NCI-H526 (cell line): ENCODE measurements at places on chromosomes 7 and 10.

GRCh38 chr7:138975343-138976104, 5.7 kb downstream of the KIAA1549 start:
- peak; percentile 59 for DNase-seq

GRCh38 chr10:35398355-35398754, 62.0 kb downstream of the CCNY start:
- no peak for DNase-seq

DNA sequence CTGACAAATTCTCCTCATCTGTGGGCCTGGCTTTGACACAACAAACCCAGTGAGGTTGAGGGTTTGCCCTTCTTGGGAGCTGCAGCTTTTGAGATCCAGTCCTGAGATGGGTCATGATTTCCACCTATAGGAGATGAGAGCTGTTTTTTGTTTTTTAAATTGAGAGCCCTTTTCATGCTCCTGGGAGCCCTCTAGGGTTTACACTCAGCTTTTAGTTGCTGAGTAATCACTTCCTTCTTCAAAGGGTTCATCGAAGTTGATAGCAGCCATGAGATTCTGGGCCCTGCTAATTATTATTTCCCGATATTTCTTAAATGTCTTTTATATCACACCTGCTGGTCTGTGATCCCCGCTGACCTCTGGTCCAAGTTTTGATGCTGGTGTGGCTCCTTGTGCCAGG, 47.3 kb upstream of the VIPR2 start:
- DNase-seq, result peak; percentile 33

DNA sequence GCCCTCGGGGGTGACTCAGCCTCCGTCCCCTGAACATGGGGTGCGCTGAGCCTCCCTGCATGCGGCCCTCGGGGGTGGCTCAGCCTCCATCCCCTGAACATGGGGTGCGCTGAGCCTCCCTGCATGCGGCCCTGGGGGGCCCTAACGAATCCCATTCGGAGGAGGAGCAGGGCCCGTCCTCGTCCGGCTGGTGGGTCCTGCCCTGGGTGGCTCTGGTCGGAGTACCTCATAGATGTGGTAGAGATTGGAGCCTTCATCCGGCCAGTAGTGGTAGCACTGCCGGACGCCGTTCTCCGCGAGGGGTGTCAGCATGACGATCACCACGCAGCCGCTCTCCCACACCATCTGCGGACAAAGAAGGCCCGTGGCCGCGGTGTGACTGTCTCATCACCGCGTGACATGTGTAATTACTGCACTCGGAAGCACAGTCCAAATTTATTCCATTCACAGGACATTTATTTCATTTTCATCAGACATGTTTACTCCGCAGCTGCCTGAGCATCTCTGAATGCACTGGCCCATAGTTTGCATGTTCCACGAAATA, 241.1 kb downstream of the DNAJB6 start:
- no peak for DNase-seq

DNA sequence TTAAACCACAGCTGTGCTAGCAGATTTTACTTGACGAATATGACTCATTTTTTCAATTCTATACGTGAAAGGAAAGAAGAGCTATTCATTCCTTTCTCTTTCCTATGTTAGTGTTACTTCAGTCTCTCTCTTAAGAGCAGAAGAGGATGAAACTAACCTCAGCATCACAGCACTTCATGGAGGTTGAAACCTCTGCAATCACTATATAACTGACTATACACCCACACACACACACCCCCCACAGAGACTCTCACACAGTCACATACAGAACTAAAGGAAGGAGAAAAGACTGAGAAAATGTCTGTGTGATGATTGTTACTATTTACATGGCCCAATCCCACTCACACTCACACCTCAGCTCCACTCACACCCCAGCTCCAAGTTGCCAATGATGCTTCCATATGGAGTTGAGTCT, 104.2 kb downstream of the KIF20B start:
- DNase-seq, result no peak

DNA sequence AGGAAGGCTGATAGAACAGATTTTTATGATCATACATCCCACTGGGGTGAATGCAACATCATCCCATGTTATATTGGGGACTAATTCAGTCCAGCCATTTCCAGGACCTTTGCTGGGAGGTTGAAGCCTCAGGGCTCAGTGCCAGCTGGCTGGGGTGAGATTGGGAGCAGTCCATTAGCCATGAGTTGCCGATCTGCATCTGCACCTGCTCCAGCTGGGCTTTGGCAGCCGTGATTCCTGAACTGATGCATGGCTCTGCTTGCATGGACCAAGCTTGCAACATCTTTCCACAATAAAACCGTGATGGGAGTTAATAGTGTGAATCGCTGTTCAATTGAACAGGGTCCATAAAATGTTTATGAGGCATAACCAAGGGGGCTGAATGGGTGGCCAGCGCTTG, 346.9 kb downstream of the TYW1 start:
- DNase-seq, result no peak

DNA sequence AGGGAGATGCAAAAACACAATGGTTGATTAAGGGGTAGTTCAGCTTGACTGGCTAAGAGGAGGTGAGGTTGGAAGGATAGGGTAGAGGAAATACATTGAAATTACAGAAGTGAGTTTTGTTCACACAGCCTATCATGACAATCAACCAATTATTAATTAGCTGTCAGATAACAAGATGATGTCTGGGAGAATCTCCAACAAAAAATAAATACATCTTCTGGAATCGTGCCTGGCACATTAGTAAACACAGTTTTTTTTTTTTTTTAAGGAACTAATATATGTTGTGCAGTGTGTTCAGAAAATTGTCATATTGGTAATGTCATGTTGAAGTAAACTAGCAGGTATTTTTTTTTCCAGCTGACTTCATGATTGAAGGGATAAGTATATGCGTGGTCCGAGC, 171.8 kb downstream of the VTI1A start:
- no peak for DNase-seq

- peak; percentile 56 for DNase-seq
These were observed 28.4 kb upstream of the SMARCD3 start for GRCh38 chr7:151276666-151277590.

GRCh38 chr7:51325908-51326307, 9.3 kb upstream of the COBL start:
- no peak for DNase-seq

- no peak for DNase-seq
These were observed 70.9 kb downstream of the CDK1 start for GRCh38 chr10:60849217-60849616.

GRCh38 chr10:98030093-98030821, at the start of gene CRTAC1:
Gene CRTAC1, minus strand, starts transcription at chr10:98030621. Its CDS starts 149 bp downstream, at chr10:98030472.
- peak; percentile 24 for DNase-seq

- no peak for DNase-seq
These were observed 7.5 kb downstream of the FAM131B start for GRCh38 chr7:143354965-143355364.

DNA sequence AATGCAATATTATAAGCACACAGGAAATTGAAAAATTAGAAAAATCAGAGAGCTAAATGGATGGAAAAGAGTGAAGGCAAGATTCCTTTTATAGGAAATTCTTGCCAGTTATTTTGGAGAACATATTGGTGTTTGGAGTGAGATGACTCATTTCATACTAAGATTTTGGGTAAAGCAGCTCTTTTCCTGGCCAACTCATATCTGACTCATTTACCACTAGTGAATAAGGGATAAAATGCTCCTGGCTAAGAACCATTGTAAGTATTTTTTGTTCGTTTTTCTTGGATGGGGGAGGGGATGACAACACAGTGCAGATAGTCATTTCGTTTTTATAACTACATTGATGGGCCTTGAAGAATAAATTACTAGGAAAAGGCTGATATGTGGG, 139.3 kb downstream of the TWIST1 start:
- DNase-seq, result no peak

DNA sequence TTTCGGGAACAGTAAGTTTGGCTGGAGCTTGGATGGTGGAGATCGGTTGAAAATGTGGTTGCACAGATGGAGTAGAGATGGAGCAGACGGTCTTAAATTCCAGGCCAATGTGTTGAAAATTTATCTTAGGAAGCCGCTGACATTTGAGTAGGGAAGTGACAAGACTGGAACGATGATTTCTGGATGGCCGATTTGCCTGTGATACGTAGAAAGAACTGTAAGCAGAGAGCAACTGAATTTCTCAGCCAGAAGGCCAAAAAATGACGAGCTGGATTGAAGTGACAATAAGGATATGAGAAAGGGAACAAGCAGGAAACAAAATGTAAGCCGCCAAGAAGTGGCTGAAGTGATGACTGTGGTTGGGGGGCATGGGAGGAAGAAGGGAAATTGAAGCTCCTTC, 687 bp upstream of the ARMC3 start:
- no peak for DNase-seq

GRCh38 chr10:106765928-106766327, 398.6 kb downstream of the SORCS1 start:
- DNase-seq, result no peak

DNA sequence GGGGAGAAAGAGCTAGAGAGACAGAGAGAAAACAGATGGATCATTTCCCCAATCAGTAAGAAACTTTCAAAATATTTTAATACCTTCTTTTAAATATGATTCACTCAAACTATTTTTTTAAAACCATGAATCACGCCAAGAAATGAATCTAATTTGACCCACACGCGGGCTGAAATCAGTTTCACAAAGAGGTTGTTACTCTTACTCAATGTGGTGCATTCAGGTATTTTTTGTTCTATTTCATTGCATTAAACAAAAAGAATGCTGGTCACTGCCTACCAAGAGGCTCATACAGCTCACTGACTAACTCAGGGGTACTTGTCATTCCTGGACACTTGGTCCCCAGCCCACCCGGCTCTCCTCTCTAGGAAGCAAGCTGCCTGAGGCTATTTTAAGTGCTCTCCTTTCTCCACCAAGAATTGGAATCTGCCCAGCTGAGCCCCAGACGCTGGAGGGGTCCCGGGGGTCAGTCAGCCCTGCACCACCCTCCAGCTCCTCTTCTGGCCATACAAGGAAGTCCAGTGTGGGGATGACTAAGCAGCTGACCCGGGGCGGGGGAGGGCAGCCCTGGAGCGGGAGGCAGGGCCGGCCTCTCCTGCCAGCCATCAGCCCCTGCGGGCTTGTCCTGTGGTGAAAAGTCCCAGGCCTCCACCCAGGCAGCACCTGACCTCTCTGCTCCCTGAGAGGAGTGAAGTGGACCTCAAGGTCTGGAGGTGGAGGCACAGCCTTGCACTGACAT, 21.7 kb upstream of the PFKP start:
- no peak for DNase-seq

GRCh38 chr7:46288861-46289260, 367.8 kb upstream of the IGFBP3 start:
- no peak for DNase-seq

DNA sequence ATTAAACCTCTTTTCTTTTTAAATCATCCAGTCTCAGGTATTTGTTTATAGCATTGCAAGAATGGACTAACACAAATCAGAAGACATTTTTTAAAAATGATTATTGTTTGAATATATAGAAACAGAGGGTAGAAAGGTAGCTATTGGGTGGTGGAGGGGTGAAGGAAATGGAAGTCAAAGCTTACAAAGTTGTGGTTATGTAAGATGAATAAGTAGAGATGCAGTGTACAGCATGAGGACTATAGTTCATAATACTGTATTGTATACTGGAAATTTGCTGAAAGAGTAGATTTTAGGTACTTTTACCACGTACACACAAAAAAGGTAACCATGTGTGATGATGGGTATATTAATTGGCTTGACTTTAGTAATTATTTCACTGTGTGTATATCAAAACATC, 144.0 kb upstream of the FAM3C start:
- no peak for DNase-seq

GRCh38 chr10:16640153-16640552, 118.5 kb upstream of the C1QL3 start:
- no peak for DNase-seq

DNA sequence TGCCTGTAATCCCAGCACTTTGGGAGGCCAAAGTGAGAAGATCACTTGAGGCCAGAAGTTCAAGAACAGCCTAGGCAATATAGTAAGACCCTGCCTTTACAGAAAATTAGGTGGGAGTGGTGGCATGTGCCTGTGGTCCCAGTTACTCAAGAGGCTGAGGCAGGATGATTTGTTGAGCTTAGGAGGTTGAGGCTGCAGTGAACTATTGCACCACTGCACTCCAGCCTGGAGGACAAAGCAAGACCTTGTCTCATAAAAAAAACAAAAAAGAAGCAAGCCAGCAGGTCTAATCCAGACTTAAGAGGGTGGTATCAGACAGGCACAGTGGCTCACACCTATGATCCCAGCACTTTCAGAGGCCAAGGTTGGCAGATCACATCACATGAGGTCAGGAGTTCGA, 24.5 kb upstream of the KCTD7 start:
- DNase-seq, result no peak

DNA sequence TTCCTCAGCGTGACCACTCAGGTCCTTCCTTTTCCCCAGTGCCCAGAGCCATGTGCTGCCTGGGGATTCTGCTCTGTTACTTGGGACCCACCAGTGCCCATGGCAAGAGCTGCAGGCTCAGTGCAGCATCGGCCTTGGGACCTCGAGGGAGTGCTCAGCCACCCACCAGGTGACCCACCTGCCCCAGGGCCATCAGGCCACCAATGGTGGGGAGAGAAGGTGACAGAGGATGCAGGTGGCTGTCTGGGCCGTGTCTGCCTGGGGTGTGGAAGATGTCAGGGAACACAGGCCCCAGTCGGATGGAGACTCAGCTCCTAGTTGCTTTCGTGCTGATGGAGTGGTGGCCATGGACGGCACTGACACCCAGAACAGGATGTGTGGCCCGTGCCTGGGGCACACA, 104.7 kb upstream of the FAM20C start:
- DNase-seq, result no peak

GRCh38 chr7:68706291-68706690, 892.0 kb upstream of the AUTS2 start:
- DNase-seq, result no peak

- no peak for DNase-seq
These were observed 7.1 kb downstream of the CPVL start for GRCh38 chr7:29139191-29139590.

GRCh38 chr7:22884911-22885788, 62.5 kb upstream of the TOMM7 start:
- DNase-seq, result no peak

DNA sequence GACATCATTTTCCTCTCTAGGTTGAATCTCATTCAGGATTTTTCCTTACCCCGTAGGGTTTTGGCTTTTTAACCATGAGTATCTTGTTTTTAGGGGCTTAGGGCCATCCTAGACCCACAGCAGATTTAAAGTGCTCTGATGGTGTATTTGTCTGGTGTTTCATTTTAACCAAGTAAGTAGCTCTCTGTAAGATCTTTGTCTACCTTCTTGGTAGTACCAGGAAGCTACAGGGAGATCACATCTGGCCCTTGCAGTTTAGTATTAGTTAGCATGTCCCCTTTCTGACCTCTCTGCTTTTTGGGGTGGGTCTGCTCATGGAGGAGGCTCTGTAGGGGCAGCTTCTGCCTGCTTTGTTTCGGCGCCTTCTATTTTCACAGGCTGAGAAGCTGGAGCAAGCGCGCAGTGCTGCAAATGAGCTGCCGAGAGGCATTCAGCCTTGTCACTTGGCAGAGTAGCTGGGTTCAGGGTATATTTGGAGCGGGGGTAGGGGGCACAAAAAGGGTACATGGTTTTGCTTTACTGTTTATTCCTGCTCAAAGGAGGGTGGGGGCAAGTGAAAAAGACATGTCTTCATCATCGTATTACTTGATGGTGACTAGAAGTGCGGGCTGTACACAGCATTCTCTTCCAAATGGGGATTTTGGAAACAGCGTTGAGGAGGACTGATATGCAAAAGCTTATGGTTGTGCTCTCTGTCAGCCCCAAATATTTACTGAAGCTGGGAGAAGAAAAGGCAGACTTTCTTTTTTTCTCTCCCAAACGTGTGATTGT, 146.3 kb downstream of the CELF2 start:
- no peak for DNase-seq
